ENCODE measurements at places on chromosomes 2 and 18.

GRCh38 chr18:9874728-9875127 lies 11.0 kb upstream of the TXNDC2 start:
- no peak for DNase-seq

- no peak for DNase-seq
Measured at GRCh38 chr2:160581035-160581434, 87.4 kb upstream of the RBMS1 start.

DNA sequence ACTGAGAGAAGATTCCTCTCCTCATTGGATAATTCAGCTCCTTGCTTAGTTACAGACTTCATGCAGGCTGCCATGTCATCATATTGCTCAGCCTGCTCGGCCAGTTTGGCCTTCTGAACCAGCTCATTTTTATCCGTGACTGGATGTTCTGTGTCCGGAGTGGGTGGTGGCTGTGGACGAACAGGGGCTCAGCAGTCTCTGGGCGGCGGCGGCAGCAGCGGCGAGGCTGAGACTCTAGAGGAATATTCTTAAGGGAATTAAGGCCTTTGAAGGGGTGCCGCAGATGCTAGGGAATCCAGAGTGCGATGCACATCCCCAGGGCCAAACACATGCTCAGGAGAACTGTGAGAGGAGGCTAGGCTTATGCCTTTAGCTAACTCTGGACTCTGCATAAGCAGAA lies 97.9 kb upstream of the GYPC start:
- DNase-seq = no peak

DNA sequence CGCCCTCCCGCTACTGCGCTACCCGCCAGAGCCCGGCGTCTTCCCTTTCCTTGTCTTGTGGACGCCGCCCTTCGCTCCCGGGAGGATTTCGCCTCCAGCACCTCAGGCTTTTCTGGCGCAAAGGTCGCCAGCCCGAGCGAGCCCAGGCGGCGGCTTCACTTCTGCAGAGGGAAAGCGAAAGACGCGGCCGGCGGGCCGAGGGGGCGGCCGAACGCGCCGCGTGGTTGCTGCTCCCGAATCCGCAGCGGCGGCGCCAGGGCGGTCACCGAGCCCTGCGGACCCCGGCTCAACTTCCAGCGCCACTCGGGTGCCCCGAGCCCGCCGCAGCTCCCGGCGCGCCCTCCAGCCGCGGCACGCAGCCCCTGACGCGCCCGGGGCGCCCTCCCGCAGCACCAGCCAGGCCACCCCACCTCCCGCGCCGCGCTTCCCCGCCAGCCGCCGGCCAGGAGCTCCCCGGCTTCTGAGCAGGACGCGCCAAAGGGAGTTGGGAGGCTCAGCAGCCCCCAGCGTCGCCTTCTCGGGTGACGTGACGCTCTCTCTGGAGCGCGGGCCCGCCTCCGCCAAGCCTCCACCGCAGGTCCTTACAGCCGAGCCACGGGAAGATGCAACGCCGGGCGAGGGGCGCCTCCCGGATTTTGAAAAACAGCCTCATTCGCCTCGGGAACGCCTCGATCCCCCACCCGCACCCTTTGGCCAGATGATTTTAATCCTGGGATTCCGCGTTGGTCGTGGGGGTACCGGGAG lies 84.9 kb upstream of the EPB41L3 start:
- DNase-seq = no peak

DNA sequence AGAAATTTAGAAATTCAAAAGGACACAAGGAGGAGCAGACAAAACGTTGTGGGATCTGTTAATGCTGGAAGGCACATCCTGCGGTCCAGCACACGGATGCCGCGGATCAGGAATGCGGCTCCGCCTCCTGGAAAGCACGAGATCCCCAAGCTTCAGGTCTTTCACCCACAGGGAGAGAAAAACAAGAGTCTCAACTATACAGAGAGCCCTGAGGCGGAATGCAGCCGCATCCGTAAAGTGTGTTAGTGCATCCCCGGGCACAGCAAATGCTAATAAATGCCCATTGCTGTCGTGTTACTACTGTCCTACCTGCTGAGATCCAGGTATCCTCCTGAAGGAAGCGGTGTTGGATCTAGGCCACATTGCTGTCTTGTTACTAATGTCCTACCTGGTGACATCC lies 303.9 kb downstream of the EIPR1 start:
- DNase-seq = no peak

GRCh38 chr2:96847586-96847985 lies 3.8 kb upstream of the ANKRD23 start:
- DNase-seq = no peak

DNA sequence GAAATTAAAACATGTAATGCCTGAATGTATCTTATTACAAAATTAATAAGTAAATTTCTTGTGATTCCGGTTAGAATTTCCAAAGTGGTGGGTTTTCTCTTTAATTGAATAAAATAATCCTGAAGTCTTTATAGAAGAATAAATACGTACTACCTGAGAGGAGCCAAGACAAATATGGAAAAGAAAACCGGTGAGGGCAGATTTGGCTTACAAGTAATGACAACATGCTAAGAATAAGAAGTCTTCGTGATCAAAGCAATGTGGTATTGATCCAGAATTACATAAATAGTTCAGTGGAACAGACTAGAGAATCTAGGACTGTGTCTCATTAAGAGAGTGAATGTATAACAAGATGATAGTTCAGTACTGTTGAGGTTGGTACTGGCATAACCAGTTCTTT lies 167.5 kb downstream of the NEDD4L start:
- no peak for DNase-seq

GRCh38 chr2:9002637-9003365 lies 683 bp downstream of the MBOAT2 start:
- DNase-seq = no peak

DNA sequence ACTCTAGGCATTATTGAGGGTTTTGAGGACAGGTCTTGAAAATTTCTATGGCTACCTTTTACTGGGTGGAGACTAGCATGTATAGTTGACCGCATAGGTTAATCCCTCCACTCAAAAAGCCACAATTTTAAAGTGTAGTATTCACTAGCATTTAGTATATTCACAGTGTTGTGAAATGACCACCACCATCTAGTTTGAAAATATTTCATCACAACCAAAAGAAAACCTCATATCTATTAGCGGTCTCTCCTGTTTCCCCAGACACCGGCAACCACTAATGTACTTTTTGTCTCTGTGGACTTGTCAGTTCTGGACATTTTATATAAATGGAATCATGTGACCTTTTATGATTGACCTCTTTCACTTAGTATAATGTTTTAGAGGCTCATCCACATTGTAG lies 53.9 kb downstream of the MSH2 start:
- no peak for DNase-seq

GRCh38 chr2:64975232-64975821 lies 13.9 kb upstream of the SLC1A4 start:
- DNase-seq = peak; percentile 59

GRCh38 chr2:201126308-201127151 lies 10.6 kb downstream of the CFLAR start:
- DNase-seq = no peak

GRCh38 chr18:79631761-79632446 lies 47.7 kb upstream of the CTDP1 start:
- DNase-seq = no peak

GRCh38 chr2:14454202-14454601 lies 178.3 kb upstream of the LRATD1 start:
- DNase-seq = no peak

DNA sequence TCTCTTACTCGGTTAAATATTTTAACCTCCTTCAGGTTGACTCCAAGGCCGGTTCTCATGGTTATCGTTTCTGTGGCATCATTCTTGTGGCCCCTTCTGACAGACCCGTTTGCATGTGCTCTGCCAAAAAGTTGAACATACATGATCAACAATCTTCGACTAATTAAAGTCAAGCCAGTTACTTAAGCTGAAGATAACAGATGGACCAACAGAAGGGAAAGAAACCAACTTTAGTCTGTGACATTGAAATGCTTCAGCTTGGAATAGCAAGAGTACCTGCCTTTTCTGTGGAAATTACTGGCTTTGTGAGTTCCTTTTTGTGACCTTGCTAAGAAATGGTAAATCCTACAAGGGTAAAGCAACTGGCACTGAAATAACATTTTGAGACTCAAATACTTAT lies 1429.1 kb downstream of the LRP1B start:
- DNase-seq = no peak
